ENCODE measurements at places on chromosomes 12 and 14. TPM values are rescaled to one million over a fixed set of nuclear protein-coding genes. Genes with fewer than 3 reads are reported as not detected.

CCDC175 gene
- not detected for total RNA-seq

- DNase-seq, result no peak
- no peaks in the 10 kb centered on the region for H3K36me3 ChIP-seq
- H3K27ac ChIP-seq, result no peak overlapping the region
- H3K4me3 ChIP-seq, result no peak overlapping the region
- peaks cover 16% of the 10 kb centered on the region for H3K4me1 ChIP-seq
- no peaks in the 10 kb centered on the region for H3K27me3 ChIP-seq
Observed at GRCh38 chr12:6163416-6164060, 36.7 kb upstream of the CD9 start.

DNA sequence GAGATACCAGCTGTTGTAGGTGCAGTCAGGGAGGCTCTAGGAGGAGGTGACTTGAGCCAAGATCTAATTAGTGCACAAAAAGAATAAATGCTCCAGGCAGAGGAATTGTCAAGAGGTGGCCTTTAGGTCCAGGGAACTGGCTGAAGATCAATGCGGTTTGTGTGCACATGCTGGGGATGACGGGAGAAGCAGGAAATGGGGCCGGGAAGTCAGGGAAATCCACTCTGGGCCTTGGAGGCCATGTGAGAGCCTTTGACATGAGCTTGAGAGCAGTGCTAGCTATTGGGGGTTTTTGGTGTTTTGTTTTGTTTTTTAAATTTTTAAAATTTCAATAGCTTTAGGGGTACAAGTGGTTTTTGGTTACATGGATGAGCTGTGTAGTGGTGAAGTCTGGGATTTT is 67.4 kb downstream of the MVK start:
- H3K27me3 ChIP-seq, result peaks cover 3% of the 10 kb centered on the region
- no peak overlapping the region for H3K4me3 ChIP-seq
- no peaks in the 10 kb centered on the region for H3K4me1 ChIP-seq
- no peaks in the 10 kb centered on the region for H3K36me3 ChIP-seq
- no peak for DNase-seq

DNA sequence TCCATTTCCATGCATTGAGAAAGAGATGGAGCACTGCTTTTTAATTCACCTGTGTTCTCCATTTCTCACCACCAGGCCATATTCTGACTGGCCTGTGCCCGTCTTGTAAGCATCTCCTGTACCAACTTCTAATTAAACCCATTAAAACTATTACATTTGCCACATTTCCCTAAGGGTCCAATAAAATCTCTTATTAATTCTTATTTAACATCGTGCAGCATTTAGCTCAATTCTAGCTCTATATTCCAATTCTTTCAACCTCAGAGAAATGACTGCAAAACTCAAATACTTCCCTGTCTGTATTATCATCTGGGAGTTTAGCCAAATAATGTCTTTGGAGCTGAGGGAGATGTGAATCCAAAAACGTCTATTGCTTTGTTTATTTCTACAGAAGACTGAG is 495.4 kb upstream of the TMEM132C start:
- no peaks in the 10 kb centered on the region for H3K27me3 ChIP-seq
- no peak overlapping the region for H3K4me3 ChIP-seq
- DNase-seq, result no peak
- H3K27ac ChIP-seq, result no peak overlapping the region

GRCh38 chr14:68819260-68819691 is 26.4 kb upstream of the ZFP36L1 start:
- no peak for DNase-seq
- peak overlapping the region; percentile 42 for H3K27ac ChIP-seq
- peaks cover 58% of the 10 kb centered on the region for H3K4me1 ChIP-seq
- H3K4me3 ChIP-seq, result no peak overlapping the region
